ENCODE measurements at places on chromosomes 3 and 15. TPM values are rescaled to one million over a fixed set of nuclear protein-coding genes. Genes with fewer than 3 reads are reported as not detected.

Gene IGF2BP2
- total RNA-seq: 0.52 TPM

Gene SPESP1
- total RNA-seq: 0.18 TPM

Gene CDHR4
- total RNA-seq: not detected

Gene GLDN
- total RNA-seq: not detected

Gene PLA2G4B
- 4.8 TPM for total RNA-seq

Gene STAC
- total RNA-seq: not detected

Gene CCRL2
- total RNA-seq: 2.8 TPM

Gene GOLGA8N
- 4.9 TPM for total RNA-seq

Gene ECE2
- not detected for total RNA-seq

Gene SCG3
- total RNA-seq: not detected

Gene CCDC54
- total RNA-seq: not detected

Gene SCAANT1
- total RNA-seq: not detected

Gene GPR176
- total RNA-seq: 0.16 TPM

Gene FBXW12
- not detected for total RNA-seq

Gene THRB
- total RNA-seq: not detected

Gene MAP2K1
- 118 TPM for total RNA-seq

Gene NRG4
- total RNA-seq: not detected

Gene CFAP100
- total RNA-seq: not detected

Gene MAP6D1
- total RNA-seq: 3.8 TPM

Gene CILP
- total RNA-seq: not detected

Gene TRIM59
- total RNA-seq: 27.8 TPM

Gene GPR149
- not detected for total RNA-seq

Gene LDHAL6B
- total RNA-seq: not detected

Gene SI
- total RNA-seq: not detected

Data from activated CD8-positive, alpha-beta T cell treated with anti-CD3 and anti-CD28 coated beads for 36 hours (primary cell).